ENCODE measurements at places on chromosomes 2 and 18.

DNA sequence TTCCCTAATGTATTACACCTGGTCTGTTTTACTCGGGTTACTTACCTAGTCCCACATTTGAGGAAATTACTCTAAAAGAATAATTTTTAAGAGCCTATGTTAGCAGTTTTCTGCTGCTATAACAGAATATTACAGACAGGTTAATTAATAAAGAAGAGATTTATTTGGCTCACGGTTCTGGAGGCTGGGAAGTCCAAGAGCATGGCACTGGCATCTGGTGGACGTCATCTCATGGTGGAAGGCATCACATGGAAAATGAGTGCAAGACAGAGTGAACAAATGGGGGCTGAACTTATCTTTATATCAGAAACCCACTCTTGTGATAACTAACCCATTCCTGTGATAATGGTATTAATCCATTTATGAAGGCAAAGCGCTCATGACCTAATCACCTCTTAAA is 12.8 kb upstream of the GLS start:
- DNase-seq, result no peak

- DNase-seq, result no peak
Observed at GRCh38 chr2:223451-223850, 40.4 kb downstream of the SH3YL1 start.

GRCh38 chr2:50607721-50608120 is 424.2 kb downstream of the NRXN1 start:
- DNase-seq, result no peak

- peak; percentile 62 for DNase-seq
Observed at GRCh38 chr2:207487650-207488311, 42.0 kb upstream of the CREB1 start.

- no peak for DNase-seq
Observed at GRCh38 chr2:3491716-3492474, 27.4 kb downstream of the ADI1 start.

- peak; percentile 94 for DNase-seq
Observed at GRCh38 chr2:46014911-46015654, 282.1 kb upstream of the EPAS1 start.

- peak; percentile 24 for DNase-seq
Observed at GRCh38 chr2:222592176-222592575, 63.7 kb downstream of the FARSB start.

DNA sequence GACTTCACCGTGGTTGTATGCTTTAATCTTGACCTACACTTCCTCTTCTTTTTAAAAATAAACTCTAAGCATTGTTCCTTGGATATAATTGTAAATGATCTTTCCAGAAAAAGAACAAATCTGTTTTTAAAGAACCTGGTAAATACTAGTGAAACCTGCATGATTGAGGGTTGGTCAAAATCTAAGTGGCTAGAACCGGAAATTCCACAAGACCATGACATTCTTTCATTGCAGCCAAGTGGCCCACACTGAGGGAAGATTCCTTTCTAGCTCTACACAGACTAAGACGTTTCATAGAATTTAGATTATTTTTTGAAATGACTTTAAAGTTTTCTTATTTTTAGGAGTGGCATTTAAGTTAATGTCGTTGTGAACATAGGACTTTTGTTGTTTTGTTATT is 356.7 kb downstream of the NYAP2 start:
- no peak for DNase-seq

GRCh38 chr2:242001853-242002252 is 132.3 kb downstream of the RTP5 start:
- no peak for DNase-seq

- DNase-seq, result no peak
Observed at GRCh38 chr18:2971741-2972552, 41.0 kb downstream of the LPIN2 start.
